ENCODE measurements at places on chromosomes 13 and 19.
A peak's percentile ranks its signal among the peaks of the same experiment; 100 is the strongest.

GRCh38 chr19:51158474-51159129 is 16.5 kb downstream of the SIGLEC7 start:
- peak; percentile 55 for DNase-seq

GRCh38 chr13:91046715-91047327 is 300.7 kb upstream of the MIR17HG start:
- no peak for DNase-seq

GRCh38 chr19:12930002-12930645 is 3.4 kb downstream of the FARSA start:
- no peak for DNase-seq

GRCh38 chr19:28063702-28064101 is 1149.2 kb downstream of the UQCRFS1 start:
- no peak for DNase-seq

DNA sequence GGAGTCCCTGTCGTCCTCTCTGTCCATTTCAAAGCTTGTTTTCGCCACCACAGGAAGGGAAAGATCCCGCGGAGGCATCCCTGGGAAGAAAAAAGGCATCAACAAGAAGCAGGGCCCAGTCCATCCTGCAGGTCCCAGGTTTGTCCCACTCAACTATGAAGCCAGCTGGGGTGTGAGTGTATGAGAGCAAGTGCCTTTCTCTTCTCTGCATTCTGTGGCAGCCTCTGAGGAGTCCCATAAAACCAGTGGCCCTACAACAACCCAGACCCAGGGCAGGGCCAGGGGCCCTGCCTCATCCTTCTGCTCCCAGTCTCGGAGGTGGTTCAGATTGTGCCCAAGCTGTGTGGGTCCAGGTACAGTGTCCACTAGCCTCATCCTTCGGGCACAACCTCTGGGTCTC is 18.9 kb downstream of the PEG3 start:
- DNase-seq: no peak

GRCh38 chr13:36520111-36520510 is 87.8 kb downstream of the CCNA1 start:
- DNase-seq: no peak

- DNase-seq: no peak
Measured at GRCh38 chr13:44763615-44764301, 187.6 kb upstream of the TSC22D1 start.

GRCh38 chr13:71866335-71867130 is 471 bp downstream of the DACH1 start:
- DNase-seq: no peak

DNA sequence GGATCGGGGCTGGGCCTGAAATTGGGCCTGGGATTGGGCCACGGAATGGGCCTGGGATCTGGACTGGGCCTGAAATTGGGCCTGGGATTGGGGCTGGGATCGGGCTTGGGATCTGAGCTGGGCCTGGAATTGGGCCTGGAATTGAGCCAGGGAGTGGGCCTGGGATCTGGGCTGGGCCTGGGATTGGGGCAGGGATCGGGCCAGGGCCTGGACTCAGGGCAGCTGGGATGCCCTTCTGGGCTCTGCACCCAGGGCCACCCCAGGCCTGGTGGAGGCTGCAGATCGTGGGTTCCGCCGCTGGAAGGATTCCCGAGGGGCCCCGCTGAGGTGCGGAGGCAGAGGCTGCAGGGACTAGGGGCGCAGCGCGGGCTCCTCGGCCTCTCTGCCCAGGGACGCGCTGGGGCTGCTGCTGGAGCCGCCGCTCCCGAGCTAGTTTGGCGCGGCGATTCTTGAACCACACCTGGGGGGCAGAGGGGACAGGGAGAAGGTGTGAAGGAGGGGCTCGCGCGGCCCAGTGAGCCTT is 1.8 kb downstream of the TPRX1 start:
- no peak for DNase-seq

DNA sequence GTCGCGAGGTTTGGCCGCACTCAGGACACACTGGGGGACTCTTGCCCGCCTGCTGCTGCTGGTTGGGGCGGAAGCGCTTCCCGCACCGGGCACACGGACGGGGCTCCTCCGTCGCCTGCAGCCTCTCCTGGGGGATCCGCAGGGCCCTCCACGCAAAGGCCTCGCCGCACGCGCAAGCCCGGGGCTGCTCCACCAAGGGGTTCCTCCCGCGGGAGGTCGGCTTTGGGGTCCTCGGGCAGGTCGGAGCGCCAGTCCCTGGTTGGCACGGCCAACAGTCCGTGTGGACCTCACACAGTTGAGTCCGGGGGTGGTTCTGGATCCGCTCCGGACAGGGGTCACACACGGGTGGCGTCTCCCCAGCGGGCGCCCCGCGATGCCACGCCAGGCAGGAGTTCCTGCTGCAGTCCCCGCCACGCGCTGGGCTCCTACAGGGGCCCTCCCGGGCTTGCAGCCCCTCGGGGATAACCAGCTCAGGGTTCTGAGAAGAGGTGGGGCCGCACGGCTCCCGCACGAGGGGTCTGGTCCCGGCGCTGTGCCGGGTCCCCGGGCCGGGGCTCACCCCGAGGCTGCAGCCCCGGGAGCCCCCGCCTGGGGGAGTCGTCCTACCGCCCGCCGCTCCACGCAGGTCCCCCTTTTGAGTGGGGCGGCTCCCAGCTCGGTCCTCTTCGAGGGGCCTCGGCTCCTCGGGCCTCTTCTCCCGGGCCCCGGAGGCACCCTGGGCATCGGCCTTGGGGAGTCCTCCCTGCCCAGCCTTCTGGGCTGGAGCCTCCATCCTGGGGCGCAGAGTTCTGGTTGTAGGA is 6.2 kb upstream of the ZNF497 start:
- no peak for DNase-seq

- DNase-seq: no peak
Measured at GRCh38 chr13:28375250-28375930, 119.5 kb downstream of the FLT1 start.

DNA sequence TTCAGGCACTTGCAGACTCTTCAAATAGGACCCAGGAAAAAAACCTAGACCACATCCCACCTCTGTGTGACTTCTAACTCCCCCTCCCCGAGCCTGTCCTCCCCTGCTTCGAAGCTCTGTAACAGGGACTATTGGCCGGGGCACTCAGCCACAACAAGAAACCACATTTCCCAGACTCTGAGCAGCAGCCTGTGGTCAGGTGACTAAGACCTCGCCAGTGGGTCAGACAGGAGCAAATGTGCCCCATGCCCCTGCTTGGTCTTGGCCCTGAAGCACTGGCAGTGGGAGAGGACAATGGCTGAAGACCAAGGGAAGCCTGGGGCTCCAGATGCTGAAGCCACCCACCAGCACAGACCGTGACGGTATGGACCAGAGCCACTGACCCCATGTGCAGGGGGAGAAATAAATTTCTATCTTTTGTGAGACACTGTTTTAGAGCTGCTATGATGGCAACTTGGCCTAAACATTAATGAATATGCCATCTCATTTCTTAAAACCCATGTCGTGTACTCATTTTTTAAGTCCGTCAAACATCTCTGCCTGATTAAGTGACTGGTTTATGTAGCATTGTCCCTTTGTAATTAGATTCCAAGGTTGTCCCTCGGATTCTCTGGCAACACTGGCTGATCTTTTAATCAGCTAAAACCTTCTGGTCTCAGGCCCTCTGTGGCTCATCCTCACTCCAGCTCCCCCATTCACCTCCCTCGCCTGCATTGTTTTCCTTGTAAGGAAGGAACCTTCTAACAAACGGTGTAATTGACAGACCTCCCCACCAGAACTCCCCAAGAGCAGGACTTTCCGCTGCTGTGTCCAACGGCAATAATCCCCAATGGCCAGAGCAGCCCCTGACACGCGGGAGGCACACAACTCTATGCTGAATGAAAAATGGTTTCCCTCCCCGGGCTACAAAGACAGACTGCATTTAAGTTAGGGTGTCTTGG is 98.4 kb downstream of the STK24 start:
- DNase-seq: no peak

DNA sequence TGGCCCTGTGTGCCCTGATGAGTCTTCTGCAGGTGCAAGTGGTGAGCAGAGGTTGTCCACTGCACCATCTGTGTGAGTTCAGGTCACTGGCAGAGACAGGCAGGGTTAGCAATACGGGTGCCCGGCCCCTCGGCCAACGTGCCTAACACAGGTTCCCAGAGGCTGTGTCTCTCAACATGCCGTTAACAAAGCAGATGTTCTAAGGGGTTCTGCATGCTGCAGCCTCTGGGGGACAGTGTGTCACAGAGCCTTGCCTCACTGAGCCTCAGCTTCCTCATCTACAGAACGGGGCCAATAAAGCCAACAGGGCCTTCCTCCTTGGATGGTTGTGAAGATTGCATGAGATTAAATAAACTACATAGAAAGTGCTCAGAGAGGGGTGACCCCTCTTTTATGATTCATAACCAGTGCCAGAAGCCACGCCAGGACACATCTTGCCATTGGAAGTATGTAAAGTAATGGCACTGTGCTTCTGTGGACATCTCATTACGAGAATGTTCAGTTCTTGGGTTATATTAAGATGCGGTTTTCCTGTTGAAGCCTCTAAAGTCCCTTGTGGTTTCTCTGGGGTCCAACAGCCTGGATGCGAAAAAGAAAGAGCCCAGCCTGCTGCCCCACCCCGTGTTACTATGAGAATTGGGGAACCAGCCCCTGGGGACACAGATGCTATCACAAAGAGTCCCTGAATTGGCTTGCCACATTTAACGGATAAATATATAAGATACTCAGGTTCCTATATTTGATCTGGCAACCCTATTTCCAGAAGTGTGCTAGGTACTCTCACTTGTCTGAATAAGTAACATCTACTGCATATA is 11.2 kb upstream of the ARHGEF18 start:
- no peak for DNase-seq

- DNase-seq: no peak
Measured at GRCh38 chr13:45352031-45352430, 11.0 kb upstream of the TPT1 start.

GRCh38 chr19:19356901-19357566 is 36.4 kb downstream of the MAU2 start:
- no peak for DNase-seq

DNA sequence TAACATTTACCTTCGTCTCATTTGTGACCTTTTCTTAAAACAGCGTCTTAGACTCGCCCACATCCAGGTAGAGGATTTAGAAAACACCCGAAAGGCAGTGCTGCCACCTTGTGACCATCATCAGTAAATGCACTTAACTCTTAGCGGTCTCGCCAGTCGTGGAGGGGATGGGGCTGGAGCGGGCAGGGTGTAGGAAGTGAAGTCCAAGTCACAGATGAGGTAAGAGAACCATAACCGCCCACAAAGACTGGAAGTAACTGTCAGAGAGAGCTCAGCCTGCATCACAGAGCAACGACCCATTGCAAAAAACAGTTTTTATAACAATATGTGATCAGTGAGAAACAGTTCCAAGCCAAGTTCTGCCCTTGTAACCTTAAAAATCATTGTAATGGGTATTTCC is 10.7 kb upstream of the CEACAM3 start:
- peak; percentile 54 for DNase-seq

GRCh38 chr19:955803-956765 is 28.1 kb upstream of the WDR18 start:
- DNase-seq: no peak

All from activated CD8-positive, alpha-beta memory T cell treated with anti-CD3 and anti-CD28 coated beads for 4 hours (primary cell).